ENCODE measurements at places on chromosomes 2 and 18.

GRCh38 chr2:45814951-45815621, 163.6 kb downstream of the PRKCE start:
- DNase-seq = no peak

GRCh38 chr2:172214252-172214651, 111.6 kb upstream of the DLX2 start:
- DNase-seq = no peak

DNA sequence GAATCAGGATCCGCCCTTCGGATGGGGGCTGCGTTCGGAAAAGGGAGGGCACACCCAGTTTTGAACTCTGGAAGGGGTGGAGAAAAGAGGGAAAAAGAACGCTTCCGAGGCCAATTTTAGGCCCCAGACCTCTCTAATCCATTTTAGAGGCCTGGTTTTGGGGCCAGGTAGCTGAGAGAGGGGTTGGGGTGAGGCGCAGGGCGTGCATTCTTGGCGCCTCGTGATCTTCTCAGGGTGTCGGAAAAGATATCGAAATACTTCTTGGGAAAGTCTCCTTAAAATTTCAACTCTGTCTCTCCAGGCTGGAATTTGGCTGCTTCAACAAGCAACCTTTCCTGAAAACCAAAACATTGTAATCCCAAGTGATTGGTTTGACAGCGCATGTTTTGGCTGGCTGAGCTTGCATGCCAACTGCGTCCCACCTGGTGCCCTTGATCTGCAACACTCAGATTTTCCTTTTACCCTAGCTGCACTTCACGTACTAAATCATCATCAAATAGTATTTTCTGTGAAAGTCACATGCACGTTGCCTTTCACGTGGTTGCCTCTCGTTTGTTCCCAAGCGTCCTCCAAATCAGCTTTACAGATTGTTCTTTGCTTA, 864 bp upstream of the XPO1 start:
- DNase-seq = peak; percentile 51

DNA sequence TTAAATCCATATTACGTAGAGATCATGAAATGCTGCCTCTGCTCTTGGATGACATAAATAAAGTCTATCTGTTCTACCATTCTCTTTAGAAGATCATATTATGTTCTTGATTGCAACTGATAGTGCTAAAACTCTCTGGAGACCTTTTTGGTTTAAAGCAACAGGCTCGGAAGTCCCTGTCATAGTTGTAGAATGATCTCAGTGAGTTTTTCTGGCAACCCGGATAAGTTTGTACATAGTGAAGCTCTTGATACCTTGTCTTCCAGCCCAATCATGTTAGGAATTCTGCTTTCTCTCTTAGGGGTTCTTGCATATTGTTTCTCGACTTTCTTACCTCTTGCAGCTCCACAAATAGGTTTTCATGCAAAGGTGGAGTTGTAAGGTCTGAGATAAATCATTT, 156.1 kb downstream of the TTC27 start:
- DNase-seq = no peak

GRCh38 chr2:241312082-241312481, 3.4 kb downstream of the HDLBP start:
- no peak for DNase-seq

DNA sequence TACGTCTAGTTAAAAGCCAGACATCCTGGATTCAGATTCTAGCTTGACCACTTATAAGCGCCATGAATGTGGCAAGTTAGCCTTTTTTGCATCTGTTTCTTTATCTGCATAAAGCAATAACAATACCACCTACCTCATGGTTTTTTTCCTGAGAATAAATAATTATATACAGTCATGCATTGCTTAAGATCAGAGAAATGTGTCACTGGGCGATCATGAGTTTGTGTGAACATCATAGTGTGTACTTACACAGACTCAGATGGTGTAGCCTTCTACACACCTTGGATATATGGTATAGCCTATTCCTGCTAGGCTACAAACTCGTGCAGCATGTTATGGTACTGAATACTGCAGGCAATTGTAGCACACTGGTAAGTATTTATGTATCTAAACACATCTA, 84.7 kb upstream of the PELI1 start:
- no peak for DNase-seq

DNA sequence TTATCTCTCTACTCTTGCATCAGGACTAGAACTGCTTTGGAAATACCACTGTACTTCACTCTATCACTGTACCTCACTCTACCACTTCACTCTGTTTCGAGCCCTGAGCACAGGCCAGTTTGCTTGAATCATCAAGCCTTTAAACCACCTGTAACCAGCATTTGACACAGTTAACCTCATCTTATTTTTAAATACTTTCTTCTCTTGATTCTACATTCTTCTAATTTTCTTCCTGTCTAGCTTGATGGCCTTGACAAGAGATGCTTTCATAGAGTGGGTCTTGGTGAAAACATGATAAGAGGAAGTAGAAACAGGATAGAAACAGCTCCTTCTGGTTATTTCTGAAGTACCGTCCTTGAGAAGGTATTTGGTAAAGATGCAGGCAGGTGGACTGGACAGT, 78.1 kb downstream of the SPIRE1 start:
- no peak for DNase-seq

- no peak for DNase-seq
Measured at GRCh38 chr2:127462461-127462860, 44.2 kb downstream of the PROC start.

DNA sequence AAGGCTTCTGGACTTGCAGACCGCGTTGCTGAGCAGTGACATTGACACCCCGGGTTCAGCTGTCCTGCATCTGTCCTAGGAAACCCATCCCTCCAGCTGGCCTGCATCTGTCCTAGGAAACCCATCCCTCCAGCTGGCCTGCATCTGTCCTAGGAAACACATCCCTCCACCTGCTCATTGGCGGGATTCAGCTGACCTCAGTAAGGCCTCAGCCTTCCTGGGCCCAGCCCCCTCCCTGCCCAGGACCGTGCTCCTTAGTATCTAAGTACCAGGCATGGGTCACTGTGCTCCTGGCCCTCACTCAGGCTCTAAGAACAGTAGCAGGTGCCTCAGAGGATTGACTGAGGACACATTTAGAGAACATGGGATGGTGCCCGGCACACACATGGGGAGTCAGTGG, 1.2 kb downstream of the MLPH start:
- DNase-seq = no peak

DNA sequence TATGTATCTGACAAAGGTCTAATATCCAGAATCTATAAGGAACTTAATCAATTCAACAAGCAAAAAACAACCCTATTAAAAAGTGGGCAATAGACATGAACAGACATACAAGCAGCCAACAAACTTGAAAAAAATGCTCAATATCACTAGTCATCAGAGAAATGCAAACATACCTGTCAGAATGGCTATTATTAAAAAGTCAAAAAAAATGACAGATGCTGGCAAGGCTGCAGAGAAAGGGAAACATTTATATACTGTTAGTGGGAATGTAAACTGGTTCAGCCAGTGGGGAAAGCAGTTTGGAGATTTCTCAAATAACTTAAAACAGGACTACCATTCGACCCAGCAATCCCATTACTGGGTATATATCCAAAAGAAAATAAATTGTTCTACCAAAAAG, 21.6 kb downstream of the SESTD1 start:
- no peak for DNase-seq

DNA sequence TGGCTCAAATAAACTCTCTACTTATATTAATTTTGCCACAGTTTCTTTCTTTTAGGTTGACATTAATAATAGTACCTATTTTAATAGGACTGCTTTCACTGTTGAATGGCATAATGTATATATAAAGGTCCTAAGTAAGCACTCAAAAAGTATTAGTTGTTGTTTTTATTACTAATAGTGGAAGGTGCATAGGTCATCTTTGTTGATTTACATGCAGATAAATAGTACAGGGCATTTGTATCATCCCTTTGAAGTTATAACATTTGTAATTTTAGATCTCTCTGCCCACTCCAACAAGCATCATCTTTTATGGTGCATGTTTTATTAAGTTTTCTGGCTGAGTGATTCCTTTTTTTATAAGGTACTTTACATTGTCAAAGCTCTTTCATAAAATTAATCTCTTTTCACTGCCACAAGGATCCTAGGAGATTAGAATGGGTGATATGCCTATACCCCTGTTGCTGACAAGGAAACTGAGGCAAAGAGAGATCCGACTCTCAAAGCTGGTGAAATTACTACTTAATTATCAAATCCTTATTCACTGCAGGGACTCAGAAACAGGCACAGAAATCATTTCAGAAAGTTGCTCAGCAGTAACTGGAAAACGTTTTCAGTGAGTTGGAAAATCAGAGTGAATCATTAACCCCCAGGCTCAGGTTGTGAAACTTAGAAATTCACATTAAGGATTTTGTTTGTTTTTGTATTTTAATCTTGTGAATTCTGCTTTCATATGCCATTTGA, 299.6 kb downstream of the AGPS start:
- no peak for DNase-seq

GRCh38 chr2:3745920-3746319, 42.5 kb downstream of the DCDC2C start:
- no peak for DNase-seq

DNA sequence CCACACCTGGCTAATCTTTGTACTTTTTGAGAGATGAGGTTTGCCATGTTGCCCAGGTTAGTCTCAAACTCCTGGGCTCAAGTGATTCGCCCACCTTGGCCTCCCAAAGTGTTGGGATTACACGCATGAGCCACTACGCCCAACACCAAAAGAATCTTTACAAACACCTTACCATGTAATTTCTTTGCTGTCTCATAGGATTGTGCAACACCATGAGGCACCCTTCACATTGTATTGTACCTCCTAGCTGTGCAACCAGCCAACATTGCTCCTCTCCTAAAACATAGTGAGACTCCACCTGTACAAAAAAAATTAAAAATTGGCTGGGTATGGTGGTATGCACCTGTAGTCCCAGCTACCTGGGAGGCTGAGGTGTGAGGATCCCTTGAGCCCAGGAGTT, 3.1 kb upstream of the MFSD6 start:
- no peak for DNase-seq

GRCh38 chr2:34416856-34417255, 817.8 kb upstream of the FAM98A start:
- DNase-seq = no peak

DNA sequence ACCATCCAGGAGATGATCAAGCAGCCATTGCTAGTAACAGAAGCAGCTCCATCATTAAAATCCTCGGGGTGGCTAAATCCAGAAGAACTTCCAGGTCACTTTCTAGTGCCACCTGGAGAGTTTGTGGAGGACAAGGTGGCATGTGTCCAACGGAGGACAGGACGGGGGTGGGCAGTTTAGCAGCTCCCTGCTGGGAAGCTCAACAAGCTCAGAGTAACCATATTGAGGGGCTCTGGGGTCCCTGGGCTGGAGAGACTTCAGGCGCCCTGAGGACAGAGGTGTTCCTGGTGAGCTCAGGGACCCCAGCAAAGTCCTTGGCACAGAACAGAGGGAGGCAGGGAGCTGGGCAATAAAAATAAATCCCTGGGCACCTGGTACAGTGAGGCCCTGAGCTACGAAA, 140.0 kb upstream of the FHL2 start:
- DNase-seq = no peak

GRCh38 chr18:8253944-8254343, 355.3 kb upstream of the RAB12 start:
- no peak for DNase-seq

- no peak for DNase-seq
Measured at GRCh38 chr2:134231301-134231964, 22.4 kb upstream of the MGAT5 start.

GRCh38 chr2:98768384-98769113, 37.6 kb upstream of the MGAT4A start:
- peak; percentile 9 for DNase-seq

DNA sequence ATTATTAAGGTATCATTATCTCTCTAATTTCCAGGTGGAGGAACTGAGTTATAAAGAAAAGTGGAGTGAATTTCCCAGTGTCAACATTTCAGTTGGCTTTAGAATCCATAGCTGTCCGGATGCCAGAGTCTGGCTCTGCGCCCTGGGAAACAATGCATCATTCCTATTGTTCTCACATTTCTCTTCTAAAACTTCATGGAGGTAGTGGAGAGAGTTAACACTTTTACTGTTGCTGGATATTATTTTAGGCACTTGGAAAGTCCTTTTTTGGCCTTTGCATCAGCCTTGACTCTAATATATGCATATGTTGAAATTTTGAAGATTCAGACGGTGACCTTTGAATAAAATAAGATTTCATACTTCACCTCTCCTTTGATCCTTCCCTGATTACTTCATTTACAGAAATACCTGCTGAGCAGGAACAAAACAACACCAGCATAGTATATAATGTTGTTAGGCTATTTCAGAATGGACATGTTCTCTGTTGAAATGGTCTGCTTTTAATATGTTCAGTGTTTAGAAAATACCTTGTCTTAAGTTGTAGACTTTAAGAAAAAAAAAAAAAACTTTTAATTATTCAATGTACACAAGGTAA, 148.8 kb downstream of the EPHA4 start:
- no peak for DNase-seq

- DNase-seq = no peak
Measured at GRCh38 chr2:190911813-190912212, 31.2 kb downstream of the GLS start.

GRCh38 chr2:203484266-203485112, 50.6 kb downstream of the RAPH1 start:
- DNase-seq = peak; percentile 53

GRCh38 chr18:35267809-35268208, 22.2 kb downstream of the ZSCAN30 start:
- no peak for DNase-seq

DNA sequence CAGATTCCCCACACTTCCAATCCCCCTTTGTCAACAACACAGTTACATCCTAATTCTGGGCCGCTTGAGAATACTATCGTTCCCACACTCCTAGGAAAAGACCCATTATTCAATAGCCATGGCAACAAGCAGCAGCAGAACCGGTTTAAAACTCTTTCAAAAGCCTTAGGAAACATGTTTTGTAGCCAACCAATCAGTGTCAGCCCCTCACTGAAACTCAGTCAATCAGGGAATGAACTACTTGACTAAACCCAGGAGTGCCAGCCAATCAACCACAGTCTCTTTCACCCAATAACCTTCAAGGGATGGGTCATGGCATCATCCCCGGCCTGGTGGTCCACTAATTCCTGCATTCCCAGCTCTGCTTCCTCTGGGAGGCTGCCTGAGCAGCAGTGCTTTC, 204.8 kb upstream of the HS6ST1 start:
- DNase-seq = no peak

DNA sequence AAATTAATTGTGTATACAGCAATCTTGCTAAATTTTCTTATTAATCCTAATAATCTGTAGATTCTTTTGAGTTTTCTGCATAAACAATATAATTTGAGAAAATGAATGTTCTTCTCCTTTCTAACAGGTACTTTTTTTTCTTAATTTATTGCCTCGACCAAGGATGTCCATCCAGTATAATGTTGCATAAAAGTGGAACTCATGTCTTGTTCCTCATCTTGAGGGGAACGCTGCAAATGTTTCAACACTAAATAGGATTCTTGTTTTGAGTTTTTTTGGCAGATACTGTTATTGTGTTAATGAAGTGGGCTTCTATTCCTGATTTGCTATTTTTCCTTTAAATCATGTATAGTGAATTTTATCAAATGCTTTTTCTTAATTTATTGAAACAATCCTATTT, 244.4 kb upstream of the REV1 start:
- no peak for DNase-seq

DNA sequence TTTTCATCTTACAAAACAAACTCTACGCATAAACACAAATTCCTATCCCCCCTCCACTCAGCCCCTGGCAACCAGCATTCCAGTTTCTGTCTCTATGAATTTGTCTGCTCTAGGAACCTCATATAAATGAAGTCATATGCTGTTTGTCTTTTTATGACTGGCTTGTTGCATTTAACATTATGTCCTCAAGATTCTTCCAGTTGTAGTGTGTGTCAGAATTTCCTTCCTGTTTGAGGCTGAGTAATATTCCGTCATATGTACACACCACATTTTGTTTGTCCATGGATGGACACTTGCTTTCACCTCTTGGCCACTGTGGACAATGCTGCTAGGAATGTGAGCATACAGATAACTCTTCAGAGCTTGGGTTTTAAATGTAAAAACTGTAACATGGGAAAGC, 272.1 kb downstream of the GBX2 start:
- DNase-seq = no peak
